ENCODE measurements at places on chromosomes 16 and 17.
A peak's percentile ranks its signal among the peaks of the same experiment; 100 is the strongest.

- no peak for DNase-seq
Measured at GRCh38 chr16:72859581-72859980, 188.3 kb downstream of the ZFHX3 start.

DNA sequence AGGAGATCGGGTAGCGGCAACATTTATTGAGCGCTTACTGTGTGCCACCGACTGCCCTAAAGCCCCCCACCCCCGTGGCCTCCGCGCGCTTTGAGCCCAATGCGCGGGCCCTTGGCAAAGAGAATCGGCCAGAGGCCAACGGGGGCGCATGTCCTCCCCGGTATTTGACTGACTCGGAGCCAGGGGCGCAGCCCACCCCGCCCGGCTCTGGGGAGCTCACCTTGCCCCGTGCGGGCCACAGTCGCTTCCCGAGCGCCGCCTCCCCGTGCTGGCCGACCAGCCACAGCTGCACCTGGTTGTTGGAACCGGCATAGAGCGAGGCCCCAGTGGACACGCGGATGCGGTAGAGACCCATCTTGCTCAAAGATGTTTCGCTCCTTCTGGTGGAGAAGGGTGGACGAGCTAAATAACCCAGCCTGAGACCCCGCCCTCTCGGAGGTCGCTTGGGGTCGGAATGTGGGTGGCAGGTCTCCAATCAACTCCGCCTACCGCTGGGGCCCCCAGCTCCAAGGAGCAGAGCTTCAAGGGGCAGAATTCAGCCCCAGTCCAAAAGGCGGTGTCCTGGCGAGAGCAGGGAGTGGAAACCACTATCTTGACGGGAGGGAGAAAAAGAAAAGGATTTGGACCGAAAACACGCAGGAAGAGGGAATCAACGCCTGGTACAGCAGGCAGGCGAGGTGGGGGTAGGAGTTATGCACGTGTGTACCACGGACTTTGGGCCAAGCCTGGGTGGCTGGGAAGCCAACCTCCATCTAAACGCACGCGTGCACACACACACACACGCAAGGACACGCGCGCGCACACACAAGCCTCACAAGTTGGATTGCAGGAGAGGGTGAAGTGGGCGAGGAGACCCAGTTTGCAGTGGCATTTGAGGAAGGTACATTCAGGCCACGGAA lies at the start of gene ALOX15:
ALOX15 (minus strand) TSS at position 382 of the 899 bp plus-strand sequence; CDS start at position 355, 27 bp downstream.
- no peak for DNase-seq

- DNase-seq = no peak
Measured at GRCh38 chr17:8327303-8327649, 12.4 kb upstream of the ODF4 start.

- DNase-seq = peak; percentile 39
Measured at GRCh38 chr17:35895636-35896587, 15.8 kb upstream of the CCL5 start.

DNA sequence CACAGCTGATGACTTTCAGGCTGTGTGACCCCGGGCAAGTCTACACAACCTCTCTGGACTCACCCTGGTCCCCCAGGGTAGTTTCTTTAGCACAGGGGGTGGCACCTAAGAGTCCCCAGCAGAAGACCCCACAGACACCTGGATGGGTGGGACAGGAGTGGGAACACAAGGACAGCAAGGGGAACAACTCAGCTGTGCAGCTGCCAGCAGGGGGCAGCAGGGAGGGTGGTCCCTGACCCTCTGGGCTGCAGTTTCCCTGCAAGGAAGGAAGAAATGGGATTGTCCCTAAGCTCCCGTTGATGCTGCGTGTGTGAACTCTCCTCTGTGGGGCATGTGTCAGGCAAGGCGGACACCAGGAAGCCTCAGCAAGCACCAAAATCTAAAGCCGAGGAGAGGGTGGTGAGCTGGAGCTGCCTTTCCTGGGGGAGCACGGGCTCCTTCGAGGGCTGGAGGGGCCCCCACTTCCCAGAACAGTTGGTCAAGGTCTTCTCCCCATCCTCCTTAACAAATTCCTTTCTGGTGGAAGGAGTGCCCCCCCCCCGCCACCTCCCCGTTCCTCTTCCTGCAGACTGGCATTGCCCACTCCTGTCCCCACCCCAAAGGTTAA lies 24.1 kb upstream of the CDH5 start:
- no peak for DNase-seq
